Skin of body (tissue), 3 donors: ENCODE measurements at places on chromosomes 16 and 17. TPM values are rescaled to one million over a fixed set of nuclear protein-coding genes. Genes with fewer than 3 reads are reported as not detected.

- no peak for DNase-seq
Measured at GRCh38 chr16:4673387-4674046, 19.8 kb upstream of the NUDT16L1 start.

GRCh38 chr17:80894439-80894721 is 97.3 kb upstream of the CHMP6 start:
- no peak for DNase-seq

DNA sequence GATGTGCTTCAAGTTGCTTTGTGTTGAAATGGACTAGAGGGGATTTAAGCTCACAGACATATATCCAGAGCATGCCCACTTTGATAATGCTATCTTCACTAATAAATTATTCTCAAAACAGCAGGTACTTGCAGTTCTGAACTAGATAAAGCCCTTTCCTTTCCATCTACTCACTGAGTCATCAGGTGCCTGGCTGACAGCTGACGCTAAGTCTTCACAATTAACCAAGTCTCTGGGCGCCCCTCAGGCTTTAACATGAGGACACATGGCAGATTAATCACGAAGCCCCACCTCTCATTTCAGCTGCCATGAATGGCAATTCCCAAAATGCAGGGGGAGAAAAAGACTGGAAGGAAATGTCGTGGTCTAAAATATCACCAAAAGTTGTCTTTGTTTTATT is 29.5 kb upstream of the CRISPLD2 start:
- no peak for DNase-seq

- DNase-seq: no peak
Measured at GRCh38 chr16:19114359-19115147, 789 bp downstream of the ITPRIPL2 start.

GRCh38 chr16:3497771-3498170 is 2.5 kb upstream of the C16orf90 start:
- no peak for DNase-seq

DNA sequence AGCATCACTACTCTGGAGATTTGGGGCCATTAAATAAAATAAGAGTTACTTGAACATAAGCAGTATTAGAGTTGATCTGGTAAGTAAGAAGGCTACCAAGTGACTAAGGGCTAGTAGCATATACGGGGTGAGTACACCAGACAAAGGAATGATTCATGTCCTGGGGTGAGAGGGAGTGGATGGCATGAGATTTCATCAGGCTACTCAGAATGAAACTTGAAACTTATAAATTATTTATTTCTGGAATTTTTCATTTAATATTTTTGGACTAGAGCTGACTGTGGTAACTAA is 2.3 kb downstream of the SLFN5 start:
- no peak for DNase-seq

SMURF2 gene
- 33.8 TPM for total RNA-seq

DNA sequence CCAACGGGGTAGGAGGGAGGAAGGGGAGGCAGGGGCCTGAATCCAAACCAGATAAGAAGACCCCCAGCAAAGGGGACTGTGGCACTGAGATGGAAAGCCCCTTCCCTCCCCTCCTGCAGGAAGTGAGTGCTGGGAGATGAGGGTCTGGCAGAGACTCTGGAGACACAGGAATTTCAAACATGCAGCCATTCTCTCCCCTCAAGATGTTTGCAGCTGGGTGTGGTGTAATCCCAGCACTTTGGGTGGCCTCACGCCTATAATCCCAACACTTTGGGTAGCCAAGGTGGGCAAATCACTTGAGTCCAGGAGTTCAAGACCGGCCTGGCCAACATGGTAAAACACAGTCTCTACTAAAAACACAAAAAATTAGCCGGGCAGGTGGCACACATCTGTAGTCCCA is 33.9 kb upstream of the FAAP100 start:
- DNase-seq: no peak

MT1M gene
- total RNA-seq: 1.5 TPM

CRYBA1 gene
- total RNA-seq: not detected

QPRT gene
- total RNA-seq: 16.1 TPM

TBX6 gene
- total RNA-seq: 0.20 TPM

GRCh38 chr16:19837984-19838707 is 46.5 kb downstream of the GPRC5B start:
- DNase-seq: no peak

DNA sequence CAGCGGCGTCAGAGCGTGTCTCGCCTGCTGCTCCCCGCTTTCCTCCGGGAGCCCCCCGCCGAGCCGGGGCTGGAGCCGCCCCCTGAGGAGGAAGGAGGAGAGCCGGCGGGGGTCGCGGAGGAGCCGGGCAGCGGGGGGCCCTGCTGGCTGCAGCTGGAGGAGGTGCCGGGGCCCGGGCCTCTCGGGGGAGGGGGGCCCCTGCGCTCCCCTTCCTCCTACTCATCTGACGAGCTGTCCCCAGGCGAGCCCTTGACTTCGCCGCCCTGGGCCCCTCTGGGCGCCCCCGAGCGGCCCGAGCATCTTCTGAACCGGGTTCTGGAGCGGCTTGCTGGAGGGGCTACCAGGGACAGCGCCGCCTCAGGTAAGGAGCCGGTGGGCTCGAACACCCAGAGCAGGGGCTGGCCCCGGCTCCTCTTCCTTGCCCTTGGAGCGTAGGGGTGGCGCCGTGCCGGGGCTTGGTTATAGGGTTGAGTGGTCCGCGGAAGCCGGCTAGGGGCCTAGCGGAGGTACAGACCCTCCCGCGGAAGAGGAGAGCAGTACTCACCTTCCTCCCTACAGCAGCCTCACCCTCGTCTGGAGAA is 841 bp downstream of the RAPGEFL1 start:
- no peak for DNase-seq

DNA sequence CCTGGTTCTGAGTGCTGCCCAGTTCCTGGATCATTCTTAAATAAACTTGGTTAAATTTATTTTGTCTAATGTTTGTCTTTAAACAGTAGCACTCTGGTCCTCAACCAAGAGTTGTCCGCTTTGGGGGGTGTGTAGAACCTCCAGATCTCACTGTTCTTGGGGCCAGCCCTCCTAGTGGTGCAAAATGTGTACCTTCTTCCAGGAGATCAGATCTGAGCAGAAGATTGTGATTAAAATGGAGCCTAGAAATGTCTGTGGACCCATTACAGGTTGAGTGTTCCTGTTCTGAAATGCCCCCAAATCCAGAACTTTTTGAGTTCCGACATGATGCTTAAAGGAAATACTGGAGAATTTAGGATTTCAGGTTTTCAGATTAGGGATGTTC is 46.0 kb upstream of the CLEC18A start:
- no peak for DNase-seq

DNA sequence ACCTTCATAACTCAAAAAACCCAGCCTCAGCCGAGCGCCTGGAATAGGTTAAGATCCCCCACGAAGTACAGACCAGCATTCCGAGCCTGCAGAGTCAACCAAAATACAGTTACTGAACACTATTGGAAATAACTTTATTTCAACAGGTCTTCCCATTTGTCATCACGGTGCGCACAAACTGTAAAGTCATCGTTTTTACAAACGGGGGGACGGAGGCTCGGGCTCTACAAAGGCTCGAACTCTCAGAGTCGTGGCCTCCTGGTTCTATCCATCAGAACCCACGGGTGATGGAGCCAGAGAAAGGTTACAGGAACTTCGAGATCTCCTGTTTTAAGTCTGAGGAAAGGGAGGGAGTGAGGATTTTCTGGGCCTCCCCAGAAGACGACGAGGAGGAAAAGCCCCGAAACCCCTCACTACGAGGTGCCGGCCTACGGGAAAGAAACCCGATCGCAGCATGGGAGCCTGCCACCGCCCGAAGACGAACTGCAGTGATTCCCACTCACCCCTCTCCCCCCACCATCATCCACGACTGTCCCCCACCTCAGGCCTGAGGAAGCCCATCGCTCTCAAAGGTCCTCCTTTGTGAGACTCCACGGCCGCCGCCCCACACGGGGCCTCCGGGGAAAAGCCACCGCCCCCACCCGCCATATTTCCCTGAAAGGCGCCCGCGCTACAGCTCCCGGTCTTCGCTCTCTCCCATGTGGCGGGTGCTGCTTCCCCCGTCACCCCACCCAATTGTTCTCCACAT is 917 bp downstream of the YWHAE start:
- DNase-seq: no peak

ITGAE gene
- total RNA-seq: 17.4 TPM

DNA sequence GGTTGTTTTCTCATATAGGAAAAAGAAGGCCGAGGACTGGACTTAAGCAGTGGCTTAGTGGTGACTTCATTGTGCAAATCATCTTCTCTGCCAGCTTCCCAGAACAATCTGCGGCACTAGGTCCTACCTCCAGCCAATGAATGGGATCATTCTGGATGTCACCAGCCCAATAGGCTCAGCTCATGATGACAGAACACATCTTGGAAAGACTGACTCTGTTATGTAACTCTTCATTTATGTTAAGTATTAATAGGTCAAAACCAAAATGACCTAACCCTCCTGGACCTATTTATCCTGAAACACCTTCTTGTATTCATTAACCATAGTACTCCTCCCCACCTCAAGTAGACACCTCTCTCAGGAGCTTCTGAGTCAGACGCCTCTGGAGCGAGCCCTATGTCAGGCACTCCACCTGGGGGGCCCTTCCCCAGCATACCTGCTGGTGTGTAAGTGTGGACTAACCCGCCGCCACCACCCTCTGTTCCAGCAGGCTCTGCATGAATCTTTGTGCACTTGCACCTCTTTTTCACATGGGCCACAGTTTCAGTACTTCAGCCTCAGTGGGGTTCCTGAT is 7.2 kb downstream of the ARL2BP start:
- no peak for DNase-seq

GRCh38 chr16:12283596-12283995 is 307.1 kb downstream of the SNX29 start:
- DNase-seq: no peak

- DNase-seq: peak; percentile 64
Measured at GRCh38 chr16:73794994-73795393, 501.6 kb upstream of the PSMD7 start.

GRCh38 chr16:52783616-52784015 is 236.7 kb upstream of the TOX3 start:
- DNase-seq: no peak

ARHGAP44 gene
- 5.7 TPM for total RNA-seq

PRDM7 gene
- not detected for total RNA-seq

PRR35 gene
- total RNA-seq: not detected

DNA sequence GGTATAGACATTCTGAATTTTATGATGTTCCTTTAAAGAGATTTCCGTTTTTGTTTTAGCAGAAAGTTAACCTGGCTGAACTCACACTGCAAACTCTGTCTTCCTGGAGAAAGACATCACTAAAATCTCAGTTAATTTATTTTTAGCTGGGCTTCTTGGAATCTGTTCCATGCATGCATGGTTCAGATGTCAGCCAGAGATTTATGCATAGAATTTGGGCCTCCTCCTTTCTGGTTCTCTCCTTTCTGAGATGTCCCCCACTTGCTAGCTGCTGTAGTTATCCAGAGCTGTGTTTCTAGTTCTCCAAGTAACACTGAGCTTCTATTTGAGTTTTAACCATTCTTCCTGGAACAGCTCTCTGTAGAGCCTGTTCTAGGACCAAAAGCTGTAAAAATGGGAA is 77.3 kb upstream of the TANC2 start:
- no peak for DNase-seq

GRCh38 chr17:29973005-29973404 is 31.6 kb downstream of the EFCAB5 start:
- DNase-seq: no peak

GJC1 gene
- total RNA-seq: 19.9 TPM

MAP1LC3B gene
- total RNA-seq: 36.1 TPM

DNA sequence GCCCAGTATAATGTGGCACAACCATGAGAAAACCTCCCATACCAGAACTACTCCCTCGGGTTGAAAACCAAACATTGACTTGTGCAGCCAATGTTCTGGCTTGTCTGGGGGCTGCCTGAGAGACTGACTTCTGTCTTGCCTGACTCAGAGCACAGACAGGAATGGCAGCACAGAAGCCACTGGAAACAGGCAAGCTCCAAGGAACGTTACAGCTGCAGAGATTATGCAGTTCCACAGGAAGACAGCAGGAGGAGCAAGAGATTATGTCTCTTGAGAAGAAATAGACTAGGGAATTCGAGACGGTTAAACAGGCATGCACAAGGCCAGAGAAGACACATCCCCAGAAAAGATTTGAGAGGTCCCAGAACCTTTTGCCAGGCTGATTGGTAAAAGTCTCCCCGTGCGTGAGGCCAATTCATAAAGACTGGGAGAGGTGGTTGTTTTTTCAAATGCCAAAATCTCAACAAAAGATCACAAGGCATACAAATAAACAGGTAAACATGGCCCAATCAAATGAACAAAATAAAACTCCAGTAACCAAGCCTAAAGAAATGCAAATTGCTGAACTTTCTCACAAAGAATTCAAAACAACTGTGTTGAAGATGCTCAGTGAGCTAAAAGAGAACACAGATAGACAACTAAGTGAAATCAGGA is 90.6 kb upstream of the CDH5 start:
- no peak for DNase-seq

DBNDD1 gene
- total RNA-seq: 0.79 TPM

GRCh38 chr17:74808714-74809430 is 32.7 kb upstream of the NAT9 start:
- DNase-seq: no peak

DNA sequence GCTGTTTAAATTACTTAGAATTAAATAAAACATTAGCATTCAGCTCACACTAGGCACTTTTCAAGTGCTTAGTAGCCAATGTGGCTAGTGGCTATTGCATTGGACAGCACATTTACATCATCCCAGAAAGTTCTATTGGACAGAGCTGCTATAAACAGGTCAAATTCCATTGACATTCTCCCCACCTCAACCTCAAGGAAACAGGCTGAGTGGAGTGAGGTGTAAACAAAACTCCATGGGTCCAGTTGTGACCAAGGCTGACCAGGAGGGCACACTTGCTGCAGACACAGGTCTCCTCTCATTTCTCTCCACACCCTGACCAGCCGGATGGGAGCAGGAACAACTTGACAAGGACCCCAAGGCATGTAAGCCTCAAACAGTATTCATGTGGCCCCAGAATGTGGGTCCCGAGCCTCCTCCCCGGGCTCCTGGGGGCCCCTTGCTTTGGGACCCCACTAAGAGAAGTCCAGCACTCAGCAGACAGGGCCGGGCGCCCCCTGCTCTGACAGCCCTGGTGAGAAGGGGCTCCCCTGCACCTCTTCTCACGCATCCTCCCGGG is 488 bp downstream of the C17orf113 start:
- DNase-seq: no peak

TEKT3 gene
- 1.4 TPM for total RNA-seq

DNA sequence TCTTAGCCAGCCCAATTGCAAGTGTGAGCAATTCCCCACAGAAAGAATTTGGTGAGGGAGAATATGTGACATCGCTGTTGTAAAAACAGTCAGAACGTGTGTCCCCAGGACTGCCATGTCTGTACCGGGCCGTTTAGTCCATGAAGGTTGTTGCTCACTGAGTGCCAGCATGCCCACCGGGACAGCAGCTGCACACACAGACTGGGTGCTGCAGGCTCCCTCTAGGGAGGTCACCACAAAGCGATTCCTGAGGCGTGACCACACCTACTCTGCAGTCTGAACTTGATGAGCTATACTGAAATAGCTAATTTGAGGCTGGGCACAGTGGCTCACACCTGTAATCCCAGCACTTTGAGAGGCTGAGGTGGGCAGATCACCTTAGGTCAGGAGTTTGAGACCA is 44.1 kb upstream of the ADORA2B start:
- no peak for DNase-seq

- DNase-seq: no peak
Measured at GRCh38 chr16:58511933-58512815, 3.1 kb upstream of the SETD6 start.
